ENCODE measurements at places on chromosomes 5 and 9.

- DNase-seq, result no peak
Observed at GRCh38 chr9:13532407-13532806, 252.9 kb upstream of the MPDZ start.

- peak; percentile 89 for DNase-seq
Observed at GRCh38 chr5:9851458-9851857, 221.3 kb upstream of the TAS2R1 start.

DNA sequence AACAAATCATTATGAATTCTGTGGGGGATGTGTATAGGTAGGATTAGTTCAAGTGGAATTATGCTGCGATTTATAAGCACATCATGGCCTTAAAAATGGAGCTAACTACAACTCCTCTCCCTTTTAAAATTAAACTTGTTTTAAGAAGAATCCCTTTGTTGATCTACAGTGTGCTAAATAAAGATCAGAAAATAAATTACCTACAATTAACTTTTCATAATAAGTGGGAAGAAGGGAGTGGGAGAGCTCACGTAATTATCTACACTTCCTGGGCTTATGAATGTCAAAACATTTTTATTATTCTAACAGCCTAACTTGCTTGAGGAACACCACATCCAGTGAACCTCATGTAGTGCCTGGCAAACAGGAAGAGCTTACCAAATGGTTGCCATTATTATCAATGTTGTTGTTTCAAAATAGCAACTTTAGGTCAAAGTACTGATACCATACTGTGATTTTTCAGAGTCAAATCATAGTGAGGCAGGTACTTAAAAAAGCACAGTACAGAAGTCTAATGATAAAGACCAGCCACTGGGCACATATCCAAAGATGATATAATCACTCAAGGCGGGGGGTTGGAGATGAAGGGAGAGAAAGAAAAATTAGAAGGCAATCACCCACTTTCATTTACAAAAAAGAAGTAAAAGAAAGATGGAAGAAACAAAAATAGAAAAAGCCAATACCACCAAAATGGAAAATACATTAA is 174.0 kb downstream of the RAPGEF6 start:
- DNase-seq, result peak; percentile 4

DNA sequence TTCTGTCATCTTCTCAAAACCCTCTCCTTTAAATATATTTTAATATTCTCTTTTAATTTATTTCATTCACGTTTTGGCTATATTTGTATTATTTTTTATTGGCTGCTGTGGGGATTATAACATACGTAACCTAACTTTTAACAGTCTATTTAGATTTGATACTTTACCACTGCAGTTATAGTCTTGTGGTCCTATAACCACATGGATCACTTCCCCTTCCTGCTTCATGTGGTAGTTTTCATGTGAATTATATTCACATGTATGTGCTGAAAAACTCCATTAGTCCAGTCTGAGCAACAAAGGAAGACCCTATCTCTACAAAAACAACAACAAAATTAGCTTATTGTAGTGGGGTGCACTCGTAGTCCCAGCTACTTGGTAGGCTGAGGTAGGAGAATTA is 34.3 kb downstream of the CENPP start:
- no peak for DNase-seq

- no peak for DNase-seq
Observed at GRCh38 chr5:170546282-170546681, 42.5 kb downstream of the KCNIP1 start.

DNA sequence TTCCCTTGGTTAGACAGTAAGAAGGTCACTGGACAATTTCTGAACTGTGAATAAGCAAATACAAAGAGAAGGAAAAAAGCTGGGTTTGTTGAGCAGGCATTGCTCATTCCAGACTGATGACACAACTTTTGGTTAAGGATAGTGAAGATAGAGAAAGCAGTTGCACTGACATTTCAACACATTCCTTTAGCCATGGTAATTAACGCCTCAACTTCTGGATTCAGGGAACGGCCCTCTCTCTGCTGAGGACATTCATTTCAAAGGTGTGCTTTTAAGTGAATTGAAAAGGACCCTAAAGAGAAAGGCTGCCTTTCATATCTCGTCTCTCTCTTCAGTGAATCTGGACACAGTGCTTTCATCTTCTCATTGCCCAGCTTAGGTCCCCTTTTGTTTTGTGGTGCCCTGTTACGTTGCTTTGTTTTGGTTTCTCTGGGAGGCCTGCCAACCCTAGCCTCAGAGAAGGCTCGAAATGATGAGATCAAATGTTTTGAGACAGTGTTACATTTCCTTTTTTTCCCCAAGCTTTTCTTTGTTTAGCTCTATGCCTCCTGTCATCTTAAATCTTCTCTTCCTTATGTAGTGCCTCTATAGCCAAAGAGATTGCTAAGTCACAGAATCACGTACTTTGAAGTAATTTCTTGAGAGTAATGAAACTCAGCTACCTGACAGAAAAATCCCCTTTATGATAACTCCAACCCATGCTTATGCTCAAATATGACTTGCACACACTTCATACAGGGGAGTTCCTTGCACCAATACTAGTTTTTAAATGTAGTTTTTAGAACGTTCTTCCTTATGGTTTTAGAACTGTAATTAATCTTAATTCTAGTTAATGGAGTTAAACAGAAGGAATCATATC is 94.4 kb upstream of the IFNE start:
- DNase-seq, result peak; percentile 93

DNA sequence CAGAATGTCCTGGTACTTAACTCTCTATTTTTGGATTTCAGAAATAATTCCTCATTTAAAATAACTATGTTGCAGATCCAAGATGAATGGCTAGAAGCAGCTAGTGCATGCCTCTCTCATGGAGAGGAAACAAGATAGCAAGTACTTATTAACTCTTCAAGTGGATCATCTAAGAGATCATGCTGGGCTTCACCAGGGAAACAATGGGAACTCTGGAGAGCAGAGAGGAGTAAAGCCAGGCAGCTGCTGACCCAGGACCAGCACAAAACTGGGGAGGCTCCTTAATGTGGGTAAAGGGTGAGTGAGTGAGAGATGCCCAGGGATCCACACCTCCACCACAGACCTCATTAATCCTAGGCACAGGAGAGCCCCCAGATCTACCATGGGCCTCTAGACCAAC is 897.8 kb upstream of the ACO1 start:
- no peak for DNase-seq

GRCh38 chr9:135602789-135603481 is 36.4 kb downstream of the GLT6D1 start:
- peak; percentile 58 for DNase-seq

DNA sequence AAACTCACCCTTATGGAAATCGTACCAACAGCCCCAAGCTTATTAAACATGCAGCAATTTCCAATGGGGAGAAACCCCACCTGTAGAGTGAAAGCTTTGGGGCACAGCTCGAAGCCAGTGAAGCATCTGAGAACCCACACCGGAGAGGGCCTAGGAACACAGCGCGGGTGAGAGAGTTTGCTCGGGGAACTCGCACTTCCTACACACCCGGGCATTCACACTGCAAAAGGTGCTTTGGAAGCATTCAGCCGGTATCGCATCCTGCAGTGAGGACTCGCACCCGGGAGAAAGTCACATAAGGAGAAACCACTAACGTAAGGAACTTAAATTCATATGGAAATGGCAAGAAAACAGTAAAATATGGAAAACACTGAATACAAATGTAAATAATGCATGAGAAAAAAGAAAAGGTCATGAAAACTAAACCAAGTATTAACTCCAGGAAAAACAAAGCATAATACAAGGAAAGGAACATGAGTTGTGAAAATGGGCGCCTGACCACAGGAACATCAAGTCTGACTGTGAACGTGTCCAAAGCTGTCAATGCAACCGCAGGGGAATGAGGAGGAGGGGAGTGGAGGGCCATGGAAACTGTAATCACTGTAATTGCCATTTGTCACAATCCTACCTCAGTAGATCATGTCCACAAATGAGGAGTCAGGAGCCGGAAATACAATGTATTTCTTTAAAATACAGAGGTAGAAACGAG is 28.7 kb downstream of the CAMSAP1 start:
- no peak for DNase-seq

- no peak for DNase-seq
Observed at GRCh38 chr9:121926351-121926801, 166.7 kb downstream of the TTLL11 start.

GRCh38 chr5:36147681-36148080 is 4.0 kb downstream of the LMBRD2 start:
- DNase-seq, result peak; percentile 50

DNA sequence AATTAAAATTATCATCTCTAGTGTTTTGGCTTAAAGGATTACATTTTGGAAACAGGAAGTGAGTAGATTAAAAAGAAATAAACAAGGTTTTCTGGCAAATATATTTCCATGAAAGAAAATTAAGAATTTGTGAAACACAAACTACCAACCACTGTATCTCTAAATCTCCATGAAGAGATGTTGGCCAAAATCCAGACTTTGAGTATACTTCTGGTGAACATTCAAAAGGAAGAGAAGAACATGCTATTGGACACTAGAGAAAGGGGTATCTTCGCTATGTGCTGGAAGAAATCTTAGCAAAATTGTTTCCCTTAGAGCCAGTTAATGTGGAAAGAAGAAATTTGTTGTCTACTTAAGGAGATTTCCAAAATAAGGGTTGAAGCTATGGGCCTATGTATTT is 710.4 kb upstream of the CTNND2 start:
- no peak for DNase-seq

DNA sequence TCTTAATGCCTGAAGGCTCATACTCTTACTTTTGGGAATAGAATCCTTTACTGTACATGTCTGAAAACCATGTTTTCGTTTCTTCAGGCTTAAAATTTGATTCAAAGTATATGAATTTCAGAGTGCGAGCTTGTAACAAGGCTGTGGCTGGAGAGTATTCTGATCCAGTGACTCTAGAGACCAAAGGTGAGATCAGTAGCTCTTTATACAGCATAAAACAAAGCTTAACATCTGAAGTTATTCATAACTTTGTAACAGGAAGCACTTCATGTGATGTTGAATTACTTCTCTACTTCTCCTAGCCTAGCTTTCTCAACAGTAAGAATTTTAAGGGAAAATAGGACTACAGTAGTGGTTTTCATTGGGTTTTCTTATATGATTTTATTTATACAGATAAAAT is 49.4 kb upstream of the FKTN start:
- no peak for DNase-seq

GRCh38 chr5:160021831-160022446 is 13.0 kb downstream of the TTC1 start:
- DNase-seq, result peak; percentile 79

- DNase-seq, result no peak
Observed at GRCh38 chr9:29211003-29211579, 1637.8 kb upstream of the C9orf72 start.

DNA sequence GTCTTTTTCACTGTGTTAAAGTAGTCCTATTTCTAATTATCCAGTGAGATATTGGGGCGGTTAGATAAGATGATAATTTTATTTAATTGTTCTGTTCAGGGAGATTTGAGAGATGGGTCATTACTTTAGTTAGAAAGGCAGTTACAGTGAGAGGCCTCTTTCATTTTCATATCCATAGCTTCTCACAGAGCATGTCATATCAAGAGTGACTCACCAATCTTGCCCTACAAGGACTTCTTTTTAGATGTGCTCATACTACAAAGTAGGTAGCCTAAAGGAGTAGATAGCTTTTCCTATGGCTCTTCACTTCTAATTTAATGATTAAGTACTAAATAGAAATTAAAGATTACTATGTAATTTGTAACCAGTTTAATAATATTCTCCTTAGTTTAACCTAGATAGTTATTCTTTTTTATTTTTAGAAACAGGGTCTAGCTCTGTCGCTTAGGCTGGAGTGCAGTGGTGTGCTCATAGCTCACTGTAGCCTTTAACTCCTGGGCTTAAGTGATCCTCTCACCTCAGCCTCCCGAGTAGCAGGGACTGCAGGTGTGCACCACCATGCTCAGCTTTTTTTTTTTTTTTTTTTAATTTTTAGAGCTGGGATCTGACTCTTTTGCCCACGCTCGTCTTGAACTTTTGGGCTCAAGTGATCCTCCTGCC is 71.0 kb downstream of the FER start:
- peak; percentile 46 for DNase-seq

DNA sequence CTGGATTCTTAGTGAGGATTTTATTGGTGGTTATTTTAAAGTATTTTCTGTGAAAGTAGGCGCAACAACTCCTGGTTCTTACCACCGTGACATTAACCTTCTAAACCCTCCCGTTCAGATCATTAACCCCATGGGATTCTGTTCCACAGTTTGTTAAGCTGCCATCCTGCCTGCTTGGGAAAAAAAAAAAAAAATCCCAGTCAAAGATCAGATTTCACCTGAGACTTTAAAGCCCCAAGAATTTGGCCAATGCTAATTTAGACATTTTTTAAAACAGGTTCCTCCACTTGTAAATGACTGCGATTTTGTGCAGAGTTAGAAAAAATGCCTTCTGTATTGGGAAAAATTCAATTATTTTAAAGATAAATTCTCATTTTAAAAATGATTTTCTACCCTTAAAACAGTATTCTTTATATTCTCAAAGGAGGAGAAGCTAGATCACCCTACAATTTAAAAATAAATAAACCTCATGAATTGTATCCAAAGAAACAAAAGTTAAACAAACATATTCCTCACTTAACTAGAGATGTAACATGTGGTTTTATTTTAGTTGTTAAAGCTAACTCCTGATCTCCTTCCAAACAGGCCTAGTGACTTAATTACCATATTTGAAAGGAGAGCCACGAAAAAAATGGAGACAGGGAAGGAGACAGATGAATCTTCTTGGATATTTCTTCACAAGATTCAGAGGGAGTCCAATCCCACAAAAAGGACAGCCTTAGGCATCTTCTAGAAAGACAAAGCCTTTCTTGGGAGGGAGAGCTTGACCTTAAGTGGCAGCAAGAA is 93.1 kb upstream of the IFNK start:
- DNase-seq, result no peak

GRCh38 chr5:147530530-147531389 is 20.9 kb upstream of the DPYSL3 start:
- DNase-seq, result peak; percentile 79

GRCh38 chr5:127409921-127410675 is 107.3 kb upstream of the PRRC1 start:
- DNase-seq, result no peak

DNA sequence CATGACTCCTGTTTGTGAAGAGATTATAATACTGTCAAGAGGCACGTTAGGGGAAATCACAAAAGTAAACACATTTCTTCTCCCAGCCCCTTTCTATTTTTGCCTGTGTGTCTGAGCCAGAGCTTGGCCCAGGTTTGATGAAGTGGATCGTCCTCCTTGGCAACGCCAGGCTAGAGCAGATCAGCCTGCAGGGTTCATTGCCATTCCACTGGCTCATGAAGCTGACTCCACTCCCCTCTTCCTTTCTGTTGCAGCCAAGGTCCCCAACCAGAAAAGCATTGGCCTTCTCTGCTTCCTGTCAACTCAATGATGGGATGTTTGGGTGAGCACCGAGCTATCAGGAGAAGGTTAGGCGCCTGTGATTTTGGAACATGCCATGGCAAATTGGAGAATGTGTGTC is 3.3 kb downstream of the ADRB2 start:
- no peak for DNase-seq

- DNase-seq, result no peak
Observed at GRCh38 chr5:166281433-166281832, 2010.0 kb upstream of the WWC1 start.

DNA sequence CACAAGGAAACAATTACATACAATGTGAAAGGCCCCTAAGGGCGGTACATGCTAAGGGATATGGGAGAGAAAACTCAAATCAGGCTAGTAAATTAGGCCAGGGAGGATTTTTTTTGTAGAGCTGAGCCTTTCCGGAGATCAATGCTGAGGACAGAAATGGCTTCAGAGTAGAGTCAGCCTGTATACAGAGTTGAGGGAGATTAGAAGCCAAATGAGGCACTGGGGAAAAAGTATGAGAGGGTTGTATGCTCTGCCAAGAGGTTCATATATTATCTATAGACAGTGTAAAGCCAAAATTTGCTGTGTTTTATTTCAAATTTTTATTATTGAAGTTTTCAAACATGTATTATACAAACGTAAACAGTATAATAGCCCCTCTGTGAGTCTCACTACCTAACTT is 103.1 kb downstream of the BNC2 start:
- no peak for DNase-seq
